ENCODE measurements at places on chromosomes 7 and 10. TPM values are rescaled to one million over a fixed set of nuclear protein-coding genes. Genes with fewer than 3 reads are reported as not detected.

DNA sequence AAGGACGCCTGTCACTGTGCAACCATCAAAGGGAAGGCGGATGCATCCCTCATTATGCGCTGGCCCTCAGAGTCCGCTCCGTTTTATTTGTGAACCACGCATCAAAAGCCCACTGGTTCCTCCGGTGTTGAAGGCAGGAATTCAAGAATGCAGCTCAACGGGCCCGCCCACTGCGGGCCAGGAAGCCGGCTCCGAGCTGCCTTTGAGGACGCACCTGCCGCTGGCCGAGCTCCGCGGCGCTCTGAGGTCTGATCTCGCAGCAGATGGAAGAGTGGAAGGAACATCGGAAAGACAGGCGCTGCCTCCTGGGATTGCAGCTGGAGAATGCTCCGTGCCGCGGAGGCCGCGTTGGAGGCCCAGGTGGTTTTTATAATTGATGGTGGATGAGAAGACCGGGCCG is 56.9 kb upstream of the ADGRA1 start:
- no peaks in the 10 kb centered on the region for H3K27me3 ChIP-seq
- DNase-seq, result no peak
- no peak overlapping the region for H3K4me3 ChIP-seq
- H3K27ac ChIP-seq, result no peak overlapping the region
- H3K36me3 ChIP-seq, result no peaks in the 10 kb centered on the region
- H3K4me1 ChIP-seq, result no peaks in the 10 kb centered on the region

DNA sequence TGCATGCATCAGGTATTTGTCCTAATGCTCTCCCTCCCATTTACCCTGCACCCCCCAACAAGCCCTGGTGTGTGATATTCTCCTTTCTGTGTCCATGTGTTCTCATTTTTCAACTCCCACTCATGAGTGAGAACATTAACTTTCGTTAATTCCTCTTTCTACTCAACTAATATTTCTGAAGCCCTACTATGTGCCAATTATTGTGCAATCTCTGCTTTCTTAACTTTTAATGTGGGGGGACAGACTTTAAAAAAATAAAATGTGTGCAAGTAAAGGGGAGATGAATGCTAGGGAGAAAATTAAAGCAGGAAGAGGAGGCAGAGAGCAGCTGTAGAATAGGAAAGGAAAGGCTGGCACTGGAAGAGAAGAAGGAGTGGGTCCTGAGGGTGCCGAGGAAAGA is 954.0 kb upstream of the C7orf33 start:
- no peak for DNase-seq
- no peak overlapping the region for H3K4me3 ChIP-seq
- no peaks in the 10 kb centered on the region for H3K4me1 ChIP-seq
- H3K27me3 ChIP-seq, result no peaks in the 10 kb centered on the region
- H3K36me3 ChIP-seq, result no peaks in the 10 kb centered on the region

- H3K4me1 ChIP-seq, result peaks cover 10% of the 10 kb centered on the region
- DNase-seq, result no peak
- no peaks in the 10 kb centered on the region for H3K36me3 ChIP-seq
- no peaks in the 10 kb centered on the region for H3K27me3 ChIP-seq
- H3K4me3 ChIP-seq, result no peak overlapping the region
These were observed 17.5 kb downstream of the ATP6V1F start for GRCh38 chr7:128879939-128880746.

- no peak overlapping the region for H3K27ac ChIP-seq
- H3K4me1 ChIP-seq, result peaks cover 24% of the 10 kb centered on the region
These were observed 54.8 kb downstream of the MDFIC start for GRCh38 chr7:114976666-114977065.

SH2B2 gene
- total RNA-seq, result 1.3 TPM

SPACDR gene
- total RNA-seq, result not detected

SPOCK2 gene
- 19.3 TPM for total RNA-seq

SNX8 gene
- 20.0 TPM for total RNA-seq

LBX1 gene
- total RNA-seq, result not detected

Data from right atrium auricular region (tissue), 2 donors.